ENCODE measurements at places on chromosomes 6 and 20.

- no peak for DNase-seq
Observed at GRCh38 chr20:21665687-21666446, 39.6 kb upstream of the PAX1 start.

DNA sequence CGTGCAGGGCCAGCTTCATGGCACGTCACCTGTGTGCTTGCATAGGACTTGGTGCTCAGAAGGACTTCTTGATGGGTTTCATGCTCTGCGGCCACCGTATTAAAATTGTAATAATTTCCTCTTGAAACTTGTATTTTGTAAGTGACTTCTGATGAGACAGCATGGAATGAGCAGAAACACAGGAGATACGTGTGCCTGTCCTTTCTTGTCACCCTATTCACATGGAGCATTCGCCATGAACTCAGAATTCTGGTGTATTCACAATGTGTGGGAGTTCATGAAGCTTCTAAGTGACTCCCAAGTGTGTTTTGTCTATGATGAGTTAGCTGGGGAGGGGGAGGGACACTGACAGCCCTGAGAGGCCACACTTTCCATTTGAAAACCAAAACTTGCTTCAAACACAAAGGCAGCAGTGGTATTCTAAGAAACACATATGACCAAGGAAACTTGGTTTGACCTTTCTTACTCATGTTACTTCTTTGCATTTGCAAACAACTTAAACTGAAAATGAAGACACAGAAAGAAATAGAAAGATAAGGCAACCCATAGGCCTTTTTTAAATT is 92.1 kb upstream of the NEDD9 start:
- no peak for DNase-seq

- no peak for DNase-seq
Observed at GRCh38 chr6:75748003-75748742, 866 bp upstream of the MYO6 start.

GRCh38 chr20:35134472-35134871 is 12.7 kb downstream of the EDEM2 start:
- no peak for DNase-seq

DNA sequence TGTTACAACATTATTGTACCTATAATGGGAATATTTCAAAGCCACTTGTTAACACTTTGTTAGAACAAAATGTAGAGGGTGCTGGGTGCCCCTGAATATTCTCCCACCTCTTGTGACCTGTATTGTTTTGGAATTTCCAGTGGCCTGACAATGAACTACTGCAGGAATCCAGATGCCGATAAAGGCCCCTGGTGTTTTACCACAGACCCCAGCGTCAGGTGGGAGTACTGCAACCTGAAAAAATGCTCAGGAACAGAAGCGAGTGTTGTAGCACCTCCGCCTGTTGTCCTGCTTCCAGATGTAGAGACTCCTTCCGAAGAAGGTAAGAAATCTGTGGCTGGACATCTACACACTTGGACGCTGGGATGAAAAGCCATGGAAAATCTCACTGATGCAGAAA is 28.9 kb downstream of the PLG start:
- DNase-seq, result no peak

DNA sequence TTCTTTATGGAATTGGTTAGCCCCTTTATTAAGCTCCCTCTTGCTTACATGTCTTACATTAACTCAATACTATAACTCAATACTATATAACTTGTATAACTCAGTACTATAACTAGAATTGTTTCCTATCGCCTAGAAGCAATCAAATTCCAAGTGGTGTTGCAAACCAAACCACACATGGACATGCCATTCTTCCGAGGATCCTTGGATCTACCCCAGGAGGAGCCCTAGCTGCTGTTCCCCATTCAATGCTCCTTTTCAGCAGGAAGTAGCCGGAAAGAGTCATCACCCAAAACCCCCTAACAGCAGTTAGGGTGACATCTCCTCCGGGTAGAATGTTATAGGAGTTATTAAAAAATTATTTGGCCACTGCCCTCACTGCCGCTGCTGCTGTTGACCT is 40.5 kb downstream of the PLN start:
- no peak for DNase-seq

GRCh38 chr6:88114838-88115237 is 51.3 kb downstream of the CNR1 start:
- no peak for DNase-seq

- no peak for DNase-seq
Observed at GRCh38 chr6:122429323-122429722, 29.9 kb downstream of the HSF2 start.

DNA sequence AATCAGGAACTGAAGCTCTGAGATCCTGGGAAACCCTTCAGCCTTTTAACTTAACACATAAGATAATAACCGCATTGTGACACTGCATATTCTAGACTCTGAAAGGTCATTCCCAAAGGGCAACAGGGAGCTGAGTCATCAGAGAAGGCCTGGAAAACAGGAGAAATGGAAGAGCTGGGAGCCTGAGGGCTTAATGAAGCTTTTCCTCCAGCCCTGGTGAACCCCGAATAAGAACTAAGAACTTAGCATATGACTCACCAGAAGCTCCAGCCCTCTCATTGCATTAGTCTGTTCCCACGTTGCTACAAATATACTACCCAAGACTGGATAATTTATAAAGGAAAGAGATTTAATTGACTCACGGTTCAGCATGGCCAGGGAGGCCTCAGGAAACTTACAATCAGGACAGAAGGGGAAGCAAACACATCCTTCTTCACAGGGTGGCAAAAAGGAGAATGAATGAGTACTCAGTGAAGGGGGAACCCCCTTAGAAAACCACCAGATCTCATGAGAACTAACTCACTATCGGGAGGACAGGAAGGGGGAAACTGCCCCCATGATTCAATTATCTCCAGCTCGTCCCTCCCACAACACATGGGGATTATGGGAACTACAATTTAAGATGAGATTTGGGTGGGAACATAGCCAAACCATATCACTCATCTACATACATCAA is 648.5 kb downstream of the TFAP2A start:
- DNase-seq, result no peak

DNA sequence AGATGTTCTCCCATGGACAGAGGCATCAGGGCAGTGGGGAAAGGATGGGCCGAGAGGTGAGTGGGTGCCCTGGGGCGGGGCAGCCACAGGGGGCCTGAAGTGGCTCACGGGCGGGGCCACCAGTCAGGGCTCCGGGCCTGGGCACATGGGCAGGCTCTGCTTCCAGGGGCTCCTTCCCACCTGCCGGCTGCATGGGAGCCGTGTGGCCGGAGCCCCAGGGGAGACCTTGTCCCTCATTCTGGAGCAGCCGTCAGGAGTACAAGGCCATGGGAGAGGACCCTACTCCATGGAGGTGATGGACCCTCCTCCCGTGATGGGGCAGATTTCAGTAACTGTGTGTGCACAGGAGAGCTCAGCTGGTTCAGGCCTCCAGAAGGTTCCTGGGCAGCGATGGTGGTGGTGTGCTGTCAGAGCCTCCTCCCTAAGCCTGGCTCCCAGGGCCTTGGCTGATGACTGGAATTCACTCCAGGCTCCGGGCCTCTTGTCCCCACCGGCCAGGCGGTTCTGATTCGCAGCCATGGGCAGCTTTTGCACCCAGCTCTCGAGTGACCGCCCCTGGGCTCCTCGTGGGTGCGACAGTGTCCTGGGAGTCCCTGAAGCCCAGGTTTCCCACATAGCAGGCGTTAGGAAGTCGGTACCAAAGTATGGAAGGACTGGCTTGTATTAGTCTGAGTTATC is 6.2 kb downstream of the SLCO4A1 start:
- DNase-seq, result no peak

DNA sequence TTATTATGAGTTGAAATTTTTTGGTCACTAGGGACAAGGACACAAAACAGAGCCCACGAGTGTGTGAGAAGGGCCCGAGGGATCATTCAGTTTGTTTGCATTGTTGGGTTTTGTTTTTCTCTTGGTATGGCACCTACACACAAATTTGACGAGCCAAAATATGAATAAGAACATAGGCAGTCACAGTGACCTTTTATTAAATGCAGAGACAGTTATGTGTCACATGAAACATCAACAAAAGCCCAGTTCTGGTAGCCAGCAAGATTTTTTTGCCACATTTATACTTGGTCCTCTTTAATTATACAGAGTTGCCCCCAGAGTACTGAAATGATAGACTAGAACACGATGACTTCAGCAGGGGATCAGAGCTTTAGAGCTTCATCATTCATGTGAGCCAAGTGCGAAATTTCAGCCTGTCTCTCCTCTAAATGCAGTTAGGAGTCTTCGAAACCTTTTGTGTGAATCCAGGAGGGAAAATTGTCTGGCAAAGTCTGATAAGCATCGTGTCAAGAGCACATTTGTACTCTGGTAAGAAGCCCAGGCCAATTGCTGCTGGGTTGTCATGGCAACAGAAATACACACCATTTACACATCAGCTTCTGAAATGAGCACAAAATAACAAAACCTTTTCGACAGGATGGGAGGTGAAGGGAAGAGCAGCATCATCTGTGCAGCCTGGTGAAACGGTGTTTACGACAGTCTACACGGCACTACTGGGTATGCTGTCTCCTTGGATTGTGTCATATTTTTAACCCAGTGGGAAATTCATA is 79.2 kb upstream of the RIPOR2 start:
- DNase-seq, result no peak

GRCh38 chr20:17956099-17956685 is 12.4 kb downstream of the SNX5 start:
- no peak for DNase-seq

DNA sequence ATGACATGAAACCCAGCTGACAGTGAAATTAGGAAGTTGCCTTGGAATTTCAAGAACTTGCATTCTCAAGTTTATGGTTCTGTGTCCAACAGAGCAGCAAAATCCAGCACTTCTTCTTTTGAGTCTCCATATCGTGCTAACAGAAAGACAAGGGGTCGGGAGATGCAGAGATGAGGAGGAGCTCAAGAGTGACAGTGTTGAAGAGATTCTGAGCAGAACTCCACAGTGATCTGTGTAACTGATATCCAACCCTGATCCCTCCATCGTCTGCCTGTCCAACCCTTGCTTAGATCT is 21.2 kb upstream of the BTN1A1 start:
- no peak for DNase-seq

GRCh38 chr6:138104618-138105213 is 2.5 kb downstream of the PERP start:
- DNase-seq, result no peak

- no peak for DNase-seq
Observed at GRCh38 chr6:148915810-148916209, 169.0 kb downstream of the UST start.

DNA sequence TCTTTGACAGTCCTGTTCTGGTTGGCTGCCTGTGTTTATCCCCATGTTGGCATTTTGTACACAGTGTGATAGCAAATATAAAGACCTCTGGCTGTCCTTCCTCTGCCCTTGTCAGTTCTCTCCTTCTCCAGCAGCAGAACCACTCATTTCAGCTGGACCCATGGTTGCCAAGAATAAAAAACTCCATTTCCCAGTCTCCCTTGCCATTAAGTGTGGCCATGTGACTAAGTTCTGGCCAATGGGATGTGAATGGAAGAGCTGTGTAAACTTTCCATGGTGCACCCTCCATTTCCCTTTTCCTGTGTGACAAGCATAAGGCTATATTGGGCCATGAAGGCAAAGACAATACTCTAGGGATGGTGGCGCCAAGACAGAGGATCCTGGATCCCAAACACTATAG is 78.4 kb upstream of the TBC1D7 start:
- DNase-seq, result no peak

- DNase-seq, result no peak
Observed at GRCh38 chr20:46755483-46756413, 46.3 kb downstream of the SLC2A10 start.

- DNase-seq, result no peak
Observed at GRCh38 chr6:108363889-108364313, 69.0 kb downstream of the AFG1L start.

- DNase-seq, result no peak
Observed at GRCh38 chr6:29559524-29560287, at the start of gene UBD. UBD (minus strand) TSS chr6:29559732; CDS start chr6:29559701, 31 bp downstream.

GRCh38 chr20:63653041-63653973 is at the start of gene STMN3:
STMN3 (minus strand) TSS chr20:63653424; CDS start chr20:63653345, 79 bp downstream.
- peak; percentile 71 for DNase-seq

DNA sequence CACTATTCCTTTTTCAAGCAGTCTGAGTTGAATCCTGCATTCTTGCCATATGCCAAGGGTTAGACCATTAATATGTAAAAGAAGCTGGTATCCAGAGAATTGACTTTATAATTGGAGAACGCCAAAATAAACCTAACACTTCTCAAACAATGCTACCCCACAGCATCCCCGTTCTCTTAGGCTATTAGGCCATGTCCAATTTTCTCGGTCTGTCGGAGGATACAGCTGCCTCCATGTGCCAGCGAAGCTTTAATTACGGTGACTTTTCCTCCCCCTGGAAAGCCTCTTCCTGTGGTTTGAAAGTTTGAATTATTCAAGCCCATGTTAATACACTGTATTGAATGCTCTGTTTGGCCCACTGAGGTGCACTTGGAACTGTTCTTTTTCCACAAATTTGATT is 60.5 kb downstream of the HS3ST5 start:
- no peak for DNase-seq

DNA sequence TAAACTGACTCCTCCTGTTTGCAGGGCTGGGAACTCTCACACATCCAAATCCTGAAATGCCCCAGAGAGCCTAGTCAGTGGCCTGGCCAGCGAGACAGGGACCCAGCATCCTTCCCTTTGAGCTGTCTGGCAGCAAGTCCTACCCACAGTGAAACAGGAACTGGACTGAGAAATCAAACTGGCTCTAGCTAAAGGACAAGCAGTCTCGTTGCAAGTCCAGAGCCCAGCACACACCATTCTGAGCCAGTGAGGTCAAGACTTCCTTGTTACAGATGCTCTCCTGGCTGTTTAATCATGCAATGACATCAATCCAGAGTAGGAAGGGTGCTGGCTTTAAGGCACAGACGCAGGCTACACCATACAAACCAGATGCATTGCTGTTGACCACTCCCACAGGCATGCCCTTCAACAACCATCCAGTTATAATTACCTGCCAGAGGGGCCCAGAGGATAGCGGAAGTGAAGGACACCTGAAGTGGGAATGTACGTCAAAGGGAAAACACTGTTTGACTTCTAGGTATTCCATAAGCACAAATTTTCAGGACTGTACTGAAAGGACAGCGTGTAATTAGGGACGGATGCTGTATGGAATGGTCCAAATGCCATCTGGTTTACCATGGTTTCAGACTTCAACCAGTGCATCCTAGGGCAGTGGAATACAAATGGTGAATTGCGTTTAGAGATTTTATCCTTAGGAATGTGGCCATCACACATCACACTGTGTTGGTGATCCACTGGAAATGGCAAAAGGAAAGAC is 114.4 kb downstream of the SLC23A2 start:
- no peak for DNase-seq

GRCh38 chr20:4406627-4407026 is 315.1 kb upstream of the PRND start:
- no peak for DNase-seq

DNA sequence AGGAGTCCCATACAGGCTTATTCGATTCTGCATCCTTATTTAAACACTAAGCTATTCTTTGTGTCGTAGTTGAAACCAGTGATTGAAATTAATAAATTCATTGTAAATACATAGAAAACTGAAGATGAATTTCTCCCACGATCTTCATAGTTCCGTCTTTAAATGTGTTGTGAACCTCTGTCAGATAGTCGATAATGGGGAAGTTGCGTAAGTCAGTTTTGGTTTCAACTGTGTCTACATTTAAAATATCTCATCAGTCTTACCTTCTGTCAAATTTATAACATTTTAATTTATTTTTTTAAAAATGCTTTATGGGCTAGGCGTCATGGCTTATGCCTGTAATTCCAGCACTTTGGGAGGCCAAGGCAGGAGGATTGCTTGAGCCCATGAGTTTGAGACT is 12.7 kb downstream of the STX11 start:
- no peak for DNase-seq

GRCh38 chr20:13101276-13101675 is 92.5 kb downstream of the SPTLC3 start:
- DNase-seq, result no peak
